ENCODE measurements at places on chromosomes 3 and 15.

DNA sequence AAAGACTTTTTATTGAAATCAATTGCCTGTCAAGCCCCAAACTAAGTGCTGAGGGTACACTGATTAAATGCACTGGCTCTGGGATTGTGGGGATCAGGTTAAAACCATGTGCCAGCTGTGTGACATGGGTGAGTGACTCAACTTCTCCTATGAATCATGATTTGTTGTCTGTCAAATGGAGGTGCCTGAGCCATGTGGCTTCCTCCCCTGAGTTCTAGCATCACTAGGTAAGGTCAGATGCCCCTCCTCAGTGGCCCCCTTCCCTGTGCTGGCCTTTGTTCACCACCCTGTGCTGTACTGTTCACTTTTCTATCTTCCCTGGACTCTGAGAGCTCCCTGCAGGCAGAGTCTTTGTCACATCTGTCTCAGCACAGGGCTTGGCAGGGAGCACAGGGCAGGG, 43.6 kb upstream of the ATP2B2 start:
- DNase-seq, result no peak

DNA sequence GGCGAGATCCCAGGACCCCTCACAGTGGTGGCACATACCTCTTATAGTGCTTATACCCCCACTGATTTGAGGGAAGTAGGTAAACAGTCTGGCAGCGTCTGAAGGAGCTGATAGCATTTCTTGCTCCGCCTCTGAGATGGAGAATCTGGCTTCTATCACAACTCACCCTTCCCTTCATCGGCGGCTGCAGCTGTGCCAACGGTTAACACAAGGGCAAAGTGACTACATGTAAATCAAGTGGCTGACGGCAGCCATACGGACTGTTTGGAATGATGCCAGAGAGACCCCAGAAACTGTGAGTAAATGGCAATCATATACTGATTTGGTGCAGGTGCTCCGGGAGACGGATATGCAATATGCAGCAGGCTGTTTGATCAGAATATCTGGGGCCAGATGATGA, 66.8 kb upstream of the UNC13C start:
- no peak for DNase-seq

- no peak for DNase-seq
Observed at GRCh38 chr3:47912006-47912504, 104.2 kb downstream of the MAP4 start.

DNA sequence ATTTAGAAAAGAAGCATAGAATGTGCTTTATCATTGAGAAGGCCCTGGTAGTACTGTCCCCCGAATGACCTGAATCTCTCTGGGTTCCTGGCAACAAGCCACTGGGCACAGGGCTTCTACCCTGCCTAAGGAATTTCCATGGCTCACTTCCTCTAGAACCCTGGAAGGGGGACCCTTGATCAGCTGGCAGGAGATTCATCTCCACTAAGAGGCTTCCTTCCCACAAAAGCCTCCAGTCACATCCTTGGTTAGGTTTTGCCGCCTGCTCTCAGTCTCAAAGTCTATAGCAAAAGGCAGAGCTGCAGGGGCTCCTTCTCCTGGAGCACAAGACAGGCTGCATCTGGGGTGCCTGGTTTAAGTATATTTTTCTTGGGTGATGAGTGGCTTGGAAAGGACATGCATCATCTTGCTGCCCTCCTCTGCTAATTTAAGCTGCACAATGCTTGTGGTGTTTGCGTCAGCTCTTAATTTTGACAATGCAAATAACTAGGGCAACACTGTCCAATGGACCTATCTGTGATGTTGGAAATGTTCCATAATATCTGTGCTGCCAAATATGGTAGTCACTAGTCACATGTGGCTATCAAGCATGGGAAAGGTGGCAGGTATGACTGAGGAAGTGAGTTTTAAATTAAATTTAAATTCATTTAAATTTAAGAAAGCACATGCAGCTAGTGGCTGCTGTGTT, 33.4 kb upstream of the RARRES1 start:
- no peak for DNase-seq

DNA sequence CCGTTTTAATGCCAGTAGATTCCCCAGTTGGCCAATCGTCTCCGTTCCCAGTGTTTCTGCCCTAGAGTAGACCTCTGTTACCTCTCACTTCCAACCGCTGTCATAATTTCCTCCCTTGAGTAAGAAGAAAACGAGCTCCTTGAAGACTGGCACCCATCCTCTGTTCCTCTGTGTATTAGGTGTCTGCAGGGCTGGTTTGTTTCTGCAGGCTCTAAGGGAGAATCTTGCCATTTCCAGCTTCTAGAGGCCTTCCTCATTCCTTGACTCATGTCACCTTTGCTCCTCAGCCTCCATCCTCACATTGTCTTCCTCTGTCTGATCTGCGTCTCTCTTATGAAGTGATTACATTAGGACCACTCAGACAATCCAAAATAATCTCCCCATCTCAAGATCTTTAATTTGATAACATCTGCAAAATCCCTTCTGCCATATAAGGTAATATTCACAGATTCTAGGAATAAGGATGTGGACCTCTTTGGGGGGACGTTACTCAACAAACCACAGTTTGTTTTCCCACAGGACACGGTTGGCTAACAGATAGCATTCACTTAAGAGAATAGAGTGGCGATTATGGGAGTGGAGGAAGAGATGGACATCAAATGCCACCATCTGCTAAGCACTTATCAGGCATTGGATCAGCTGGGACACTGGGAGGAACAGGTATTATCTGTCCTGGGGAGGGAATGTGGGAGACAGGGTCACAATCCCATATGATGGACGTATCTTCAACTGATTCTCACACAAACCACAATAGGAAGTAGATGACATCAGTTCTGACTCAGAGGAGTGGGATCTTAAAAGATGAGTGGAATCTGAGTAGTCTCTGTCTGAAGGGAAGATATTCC, 17.1 kb downstream of the ARHGAP31 start:
- no peak for DNase-seq

- DNase-seq, result no peak
Observed at GRCh38 chr3:194009019-194009418, 126.9 kb upstream of the HES1 start.

DNA sequence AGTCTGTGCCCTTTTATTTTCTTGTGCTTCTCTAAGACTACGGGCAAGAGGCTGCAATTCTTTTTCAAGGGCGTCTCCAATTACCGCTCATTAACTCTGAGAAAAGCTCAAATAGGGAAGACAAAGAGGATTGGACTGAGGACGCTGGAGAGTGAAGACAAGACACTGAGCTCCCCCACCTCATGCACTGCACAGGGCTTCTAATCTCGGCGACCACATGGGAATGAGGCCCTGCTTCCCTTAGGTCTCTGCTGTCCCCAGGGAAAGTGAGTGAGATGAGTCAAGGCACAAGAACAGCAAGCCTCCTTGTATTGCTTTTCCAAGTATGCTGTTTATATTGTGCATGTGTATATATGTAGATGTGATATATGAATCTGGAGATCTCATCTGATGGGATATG, 392.2 kb upstream of the CFAP20DC start:
- no peak for DNase-seq

- no peak for DNase-seq
Observed at GRCh38 chr3:1456781-1457311, 364.0 kb downstream of the CNTN6 start.

GRCh38 chr3:58090351-58090750, 82.1 kb downstream of the FLNB start:
- DNase-seq, result no peak

DNA sequence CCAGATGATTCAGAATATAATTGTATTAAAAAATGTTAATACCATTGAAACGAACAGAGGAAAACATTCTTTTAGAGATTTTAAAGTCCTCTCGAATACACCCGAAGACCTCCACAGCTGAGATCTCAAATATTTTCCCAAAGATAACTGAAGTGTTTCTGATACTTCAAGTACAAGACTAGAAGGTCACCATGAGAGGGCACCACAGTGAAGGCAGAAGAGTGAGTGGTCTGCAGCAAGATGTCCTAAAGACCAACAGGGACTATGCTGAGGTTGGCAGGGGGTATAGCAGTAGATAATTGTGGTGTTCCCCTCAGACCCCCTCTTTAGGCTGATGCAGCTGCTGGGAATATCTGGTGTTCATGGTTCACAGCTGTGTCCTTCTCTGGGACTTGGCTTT, 156.5 kb downstream of the PDCD6IP start:
- peak; percentile 23 for DNase-seq

GRCh38 chr3:178750639-178751300, 214.5 kb downstream of the KCNMB2 start:
- no peak for DNase-seq

GRCh38 chr3:44992555-44993470, 16.8 kb downstream of the EXOSC7 start:
- peak; percentile 38 for DNase-seq

DNA sequence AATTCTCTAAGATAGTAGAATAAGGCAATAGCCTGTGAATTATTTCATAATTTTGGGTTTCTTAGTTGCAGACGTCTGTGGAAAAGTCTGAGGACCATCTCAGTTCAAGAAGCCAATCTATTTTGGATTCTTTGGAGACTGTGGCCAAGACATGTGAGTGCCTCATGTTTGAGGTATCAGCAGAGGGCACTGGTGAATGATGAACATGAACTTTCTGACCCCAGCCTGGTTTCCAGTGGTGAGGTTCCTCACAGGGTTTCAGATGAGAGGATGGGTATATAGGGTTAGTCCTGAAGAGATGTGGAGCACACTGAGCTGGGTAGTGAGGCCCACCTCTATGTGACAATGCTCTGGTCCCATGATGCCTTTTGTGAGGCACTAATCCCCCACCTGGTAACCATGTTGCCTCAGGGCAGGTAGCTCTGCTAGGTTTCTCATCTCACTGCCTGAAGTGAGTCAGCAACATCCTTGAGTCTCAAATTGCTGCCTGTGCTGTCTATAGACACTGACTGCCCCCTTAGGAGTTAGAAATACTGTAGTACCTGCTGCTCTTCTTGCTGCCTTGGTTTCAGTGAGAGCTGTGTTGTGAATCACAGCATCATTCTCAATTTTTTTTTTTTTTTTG, 32.3 kb downstream of the C3orf62 start:
- DNase-seq, result peak; percentile 38

DNA sequence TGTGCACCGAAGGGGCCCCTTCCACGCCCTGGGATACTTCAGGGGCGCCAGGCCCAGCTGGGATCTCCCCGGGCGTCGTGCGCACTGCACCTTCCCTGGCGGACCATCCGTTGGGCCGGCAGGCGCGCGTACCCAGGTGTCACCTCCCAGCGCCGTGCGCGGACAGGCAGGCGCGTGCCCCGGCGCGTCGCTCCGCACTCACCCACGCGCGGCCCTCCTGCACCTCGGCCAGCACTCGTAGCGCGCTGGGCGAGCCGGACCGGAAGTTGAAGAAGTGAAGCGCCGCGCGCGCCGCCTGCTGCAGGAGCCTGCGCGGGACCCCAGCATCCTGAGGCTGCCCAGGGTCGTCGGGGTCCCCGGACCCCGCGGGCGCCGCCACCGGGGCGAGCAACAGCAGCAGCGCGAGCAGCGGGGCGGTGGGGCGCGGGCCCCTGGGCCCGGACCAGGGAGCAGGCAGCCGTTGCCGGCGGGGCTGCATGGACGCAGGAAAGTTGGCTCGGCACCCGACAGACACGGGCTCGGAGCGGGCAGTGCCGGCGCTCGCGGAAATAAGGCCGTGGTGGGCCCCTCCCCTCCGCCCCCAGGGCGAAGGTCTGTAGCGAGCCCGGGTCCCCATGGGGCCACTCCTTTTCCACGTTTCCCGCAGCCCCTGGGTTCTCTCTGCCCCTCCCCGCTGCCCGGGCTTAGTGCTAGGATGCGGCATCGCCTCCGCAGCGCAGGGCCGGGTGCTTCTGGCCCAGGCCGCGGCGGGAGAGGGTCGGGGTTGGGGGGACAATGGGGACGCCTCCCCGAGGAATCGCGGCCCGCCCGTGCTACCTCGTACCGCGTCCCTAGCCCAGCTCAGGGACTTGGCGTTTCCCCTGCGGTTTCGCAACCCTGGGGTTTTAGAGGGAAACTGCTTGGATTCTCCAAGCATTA, at the start of gene RARRES1:
Gene RARRES1, minus strand, starts transcription at position 520 of the 918 bp plus-strand sequence. Its CDS starts 42 bp downstream, at position 478.
- no peak for DNase-seq

GRCh38 chr3:114877378-114878113, 269.5 kb downstream of the ZBTB20 start:
- DNase-seq, result no peak

- DNase-seq, result no peak
Observed at GRCh38 chr15:73886717-73887345, 13.5 kb downstream of the TBC1D21 start.

DNA sequence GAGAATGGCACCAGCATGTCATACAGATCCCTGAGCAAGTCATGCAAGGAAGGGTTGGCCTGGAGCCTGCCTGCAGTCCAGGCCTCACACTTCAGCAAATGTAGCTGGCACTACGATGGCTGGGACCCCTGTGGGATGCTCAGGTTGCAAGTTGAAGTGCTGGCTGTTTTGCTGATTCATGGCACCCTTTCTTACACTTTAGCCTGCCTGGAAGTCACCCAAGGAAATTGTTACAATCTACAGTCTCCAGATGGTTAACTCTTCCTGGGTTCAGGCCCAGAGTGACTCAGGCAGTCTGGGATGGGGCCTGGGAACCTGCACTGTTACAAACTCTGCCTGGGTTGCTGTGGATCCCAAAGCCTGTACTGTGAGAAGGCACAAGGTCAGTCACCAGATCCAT, 91.0 kb upstream of the SLC6A11 start:
- no peak for DNase-seq

GRCh38 chr3:104628185-104628789, 738.4 kb upstream of the ALCAM start:
- DNase-seq, result peak; percentile 63

- no peak for DNase-seq
Observed at GRCh38 chr15:91976966-91977365, 123.5 kb downstream of the SLCO3A1 start.

DNA sequence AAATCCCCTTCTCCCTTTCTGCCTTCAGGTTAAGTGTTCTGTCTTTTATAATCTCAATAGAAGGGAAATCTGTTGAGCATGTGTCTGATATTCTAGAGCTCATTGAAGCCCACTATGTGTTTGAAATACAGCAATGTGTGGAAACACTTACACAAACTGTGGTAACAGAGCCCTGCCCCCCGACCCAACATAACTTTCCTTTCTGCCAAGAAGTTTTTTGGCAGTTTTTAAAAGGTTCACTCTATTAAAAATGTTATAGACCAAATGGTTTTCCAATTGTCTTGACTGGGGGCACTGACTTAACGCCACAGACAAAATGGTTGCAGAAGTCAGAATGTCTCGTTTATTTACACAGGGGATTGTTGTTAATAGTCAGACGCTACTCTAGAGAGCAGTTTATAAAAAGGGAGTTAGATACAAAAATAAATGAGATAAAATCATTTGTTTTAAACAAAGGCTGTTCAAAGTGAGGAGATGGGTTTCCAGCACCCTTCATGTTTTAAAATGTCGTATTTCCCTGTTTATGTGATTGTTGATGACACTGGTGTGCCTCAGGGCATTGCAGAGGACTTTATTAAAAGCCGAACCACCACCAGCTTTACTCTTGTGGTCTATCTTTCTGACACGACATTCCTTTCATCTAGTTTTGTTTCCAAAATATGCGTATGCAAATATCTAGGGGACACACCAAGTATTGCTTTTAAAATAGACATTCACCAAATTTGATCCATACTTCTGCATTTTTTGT, 26.7 kb upstream of the GREM1 start:
- no peak for DNase-seq

GRCh38 chr3:177431525-177432176, 234.4 kb upstream of the TBL1XR1 start:
- no peak for DNase-seq
